GM04504 (cell line): ENCODE measurements at places on chromosomes 5 and 9.

DNA sequence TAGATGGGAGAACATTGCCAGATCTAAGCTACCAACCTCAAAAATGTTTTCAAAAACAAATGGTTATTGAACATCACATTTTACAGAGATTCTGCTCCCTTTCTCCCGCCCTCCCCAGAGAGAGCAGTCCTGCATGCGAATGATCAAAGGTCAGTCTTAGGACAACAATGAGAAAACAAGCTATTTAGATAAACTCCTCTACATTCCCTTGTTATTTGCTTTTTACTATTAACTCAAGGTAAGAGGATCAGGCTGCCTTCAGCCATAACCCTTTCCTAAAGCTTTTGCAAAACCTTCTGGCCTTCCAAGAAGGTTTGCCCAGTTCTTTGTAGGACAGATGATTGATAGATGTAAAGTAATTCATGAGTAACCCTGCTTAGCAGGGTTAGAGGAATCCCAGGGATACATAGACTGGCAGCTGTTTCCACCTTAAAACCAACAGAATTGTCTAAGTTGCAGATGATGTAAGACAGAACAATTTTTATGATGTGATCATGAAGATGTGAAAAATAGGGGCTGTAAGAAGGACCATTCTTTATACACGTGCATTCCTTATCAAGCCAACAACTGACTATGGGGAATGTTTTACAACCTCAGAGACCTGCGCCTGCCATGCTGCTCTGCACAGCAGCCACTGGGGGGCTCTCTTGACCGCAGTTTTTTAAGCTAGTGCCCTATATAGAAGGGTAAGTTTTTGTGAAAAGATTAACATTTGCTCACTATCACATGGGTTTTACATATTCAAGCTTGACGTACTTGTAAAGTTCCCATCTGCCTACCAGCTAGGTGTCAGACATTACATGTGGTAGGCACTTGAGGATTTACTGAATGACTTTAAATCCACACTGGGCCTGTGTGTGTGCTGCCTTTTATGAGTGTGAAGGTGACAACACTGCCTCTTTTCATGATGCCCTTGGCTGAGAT is 2.3 kb upstream of the ZNF782 start:
- no peak for DNase-seq

DNA sequence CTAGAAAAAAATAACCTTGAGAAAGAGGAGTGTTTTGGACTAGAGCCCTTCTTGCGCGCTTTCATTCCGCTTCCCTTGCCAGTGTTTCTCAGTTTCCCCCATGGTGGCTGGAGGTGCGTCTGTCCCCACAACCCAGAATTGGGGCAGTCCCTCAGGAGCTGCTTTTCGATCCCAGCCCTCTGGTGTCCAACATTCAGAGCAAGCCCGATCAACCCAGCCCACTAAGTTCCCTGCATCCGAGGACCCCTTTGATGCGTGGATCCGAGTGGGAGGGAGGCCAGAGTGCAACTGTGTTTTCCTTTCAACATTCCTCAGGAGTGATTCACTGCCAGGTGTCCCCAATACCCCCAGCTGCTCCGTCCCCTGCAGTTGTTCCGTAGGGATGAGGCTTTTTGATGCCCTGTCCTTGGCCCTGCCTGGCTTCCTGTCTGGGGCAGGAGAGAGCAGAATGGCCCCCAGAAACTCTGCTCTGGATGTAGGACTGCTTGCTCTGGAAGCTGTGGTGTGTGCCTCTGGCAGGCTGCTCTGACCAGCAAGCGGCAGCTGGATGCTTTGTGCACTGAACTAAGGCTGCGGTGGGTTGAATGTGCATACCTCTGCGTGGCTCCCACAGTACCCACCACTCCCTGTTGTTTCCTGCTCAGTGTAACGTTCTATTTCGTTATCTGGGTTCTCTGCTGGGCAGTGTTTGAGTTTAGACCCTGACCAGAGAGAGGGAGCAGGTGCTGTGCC is 117.5 kb downstream of the BOD1 start:
- no peak for DNase-seq

DNA sequence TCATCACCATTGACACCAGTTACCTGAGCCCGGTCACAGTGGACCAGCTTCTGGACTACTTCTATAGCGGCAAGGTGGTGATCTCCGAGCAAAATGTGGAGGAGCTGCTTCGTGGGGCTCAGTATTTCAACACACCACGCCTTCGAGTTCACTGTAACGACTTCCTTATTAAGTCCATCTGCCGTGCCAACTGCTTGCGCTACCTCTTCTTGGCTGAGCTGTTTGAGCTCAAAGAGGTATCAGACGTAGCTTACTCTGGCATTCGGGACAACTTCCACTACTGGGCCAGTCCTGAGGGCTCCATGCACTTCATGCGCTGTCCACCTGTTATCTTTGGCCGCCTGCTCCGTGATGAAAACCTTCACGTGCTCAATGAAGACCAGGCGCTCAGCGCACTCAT is 520 bp downstream of the CCIN start:
- no peak for DNase-seq

GRCh38 chr5:134642931-134643530 is 5.6 kb upstream of the SEC24A start:
- DNase-seq, result no peak

DNA sequence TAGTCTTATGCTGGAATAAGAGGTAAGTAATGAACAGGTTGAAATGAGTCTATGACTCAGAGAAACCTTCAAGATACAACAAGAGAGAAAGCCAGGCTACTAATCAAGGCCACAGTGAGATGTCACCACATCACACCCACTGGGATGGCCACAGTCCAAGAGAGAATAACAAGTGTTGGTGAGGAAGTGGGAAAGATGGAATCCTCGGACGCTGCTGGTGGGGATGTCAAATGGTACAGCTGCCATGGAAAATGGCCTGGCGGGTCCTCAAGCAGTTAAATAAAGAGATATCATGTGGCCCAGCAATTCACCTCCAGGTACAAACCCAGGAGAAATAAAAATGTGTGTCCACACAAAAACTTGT is 41.9 kb upstream of the NEURL1B start:
- no peak for DNase-seq

DNA sequence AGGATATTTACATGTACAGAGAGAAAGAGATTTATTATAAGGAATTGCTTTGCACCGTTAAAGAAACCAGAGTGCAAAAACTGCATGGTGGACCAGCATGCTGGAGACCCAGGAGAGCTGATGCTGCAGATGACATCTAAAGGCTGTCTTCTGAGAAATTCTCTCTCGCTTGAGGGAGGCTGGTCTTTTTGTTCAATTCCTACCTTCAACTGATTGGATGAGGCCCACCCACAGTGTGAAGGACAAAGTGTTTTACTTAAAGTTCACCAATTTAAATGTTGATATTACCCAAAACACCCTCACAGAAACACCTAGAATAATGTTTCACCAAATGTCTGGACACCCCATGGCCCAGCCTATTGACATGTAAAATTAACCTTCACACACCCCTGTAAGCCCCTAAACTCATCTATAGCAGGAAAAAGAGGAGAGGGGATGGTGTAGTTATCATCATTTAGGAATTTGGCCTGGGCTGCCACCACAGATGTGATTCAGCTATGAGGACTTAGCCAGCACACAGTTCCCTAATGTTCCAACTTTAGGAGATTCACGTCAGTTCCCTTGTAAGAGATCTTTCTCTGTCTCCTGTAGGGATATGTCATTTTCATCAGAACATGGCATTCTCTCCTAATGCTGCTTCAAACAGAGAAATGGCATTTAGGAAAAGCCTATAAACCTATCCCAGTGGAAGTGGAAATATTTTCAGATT is 358.2 kb upstream of the TLE4 start:
- no peak for DNase-seq

- DNase-seq, result no peak
These were observed 7.9 kb upstream of the RNF145 start for GRCh38 chr5:159217236-159217635.
